A549 treated with CpdA at 1 μM for 4 hours (cell line): ENCODE measurements at places on chromosomes 1 and 21. TPM values are rescaled to one million over a fixed set of nuclear protein-coding genes. Genes with fewer than 3 reads are reported as not detected.

Gene PIGR
- total RNA-seq: not detected in 5 replicates

Gene ZNF697
- 1.6 to 2.1 TPM (median 1.8 TPM) in 5 replicates for total RNA-seq

Gene SLC35D1
- 6.1 to 7.9 TPM (median 6.7 TPM) in 5 replicates for total RNA-seq

Gene S100A1
- total RNA-seq: 0.55 to 0.96 TPM (median 0.86 TPM) in 4 of 5 replicates, not detected in the other

Gene DYRK3
- total RNA-seq: 7.8 to 11.8 TPM (median 9.8 TPM) in 5 replicates

Gene NTRK1
- 0.08 to 0.16 TPM (median 0.10 TPM) in 4 of 5 replicates, not detected in the other for total RNA-seq

Gene KIAA1614
- total RNA-seq: 0.38 to 1.2 TPM (median 0.97 TPM) in 5 replicates

Gene GBP6
- total RNA-seq: not detected in 5 replicates
